ENCODE measurements at places on chromosomes 7 and 10.

DNA sequence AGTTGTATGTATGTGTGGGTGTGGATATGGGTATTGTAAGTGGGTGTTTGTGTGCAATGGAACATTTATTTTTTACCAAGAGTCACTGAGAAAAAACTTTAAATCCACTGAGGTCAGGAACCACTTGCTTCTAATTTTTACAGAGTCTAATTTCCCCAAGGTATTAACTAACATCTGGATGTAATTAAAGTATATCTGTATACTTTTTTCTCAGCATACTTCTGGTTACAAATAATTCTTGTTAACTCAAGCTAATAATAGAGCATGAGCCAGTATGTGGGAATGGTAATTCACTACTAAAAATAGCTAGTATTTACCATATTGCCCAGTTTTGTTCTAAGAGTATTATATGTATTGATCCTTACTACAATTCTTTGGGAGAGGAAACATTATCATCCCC is 24.6 kb upstream of the STEAP4 start:
- DNase-seq, result no peak

- no peak for DNase-seq
Observed at GRCh38 chr10:110163192-110163773, 44.1 kb upstream of the MXI1 start.

DNA sequence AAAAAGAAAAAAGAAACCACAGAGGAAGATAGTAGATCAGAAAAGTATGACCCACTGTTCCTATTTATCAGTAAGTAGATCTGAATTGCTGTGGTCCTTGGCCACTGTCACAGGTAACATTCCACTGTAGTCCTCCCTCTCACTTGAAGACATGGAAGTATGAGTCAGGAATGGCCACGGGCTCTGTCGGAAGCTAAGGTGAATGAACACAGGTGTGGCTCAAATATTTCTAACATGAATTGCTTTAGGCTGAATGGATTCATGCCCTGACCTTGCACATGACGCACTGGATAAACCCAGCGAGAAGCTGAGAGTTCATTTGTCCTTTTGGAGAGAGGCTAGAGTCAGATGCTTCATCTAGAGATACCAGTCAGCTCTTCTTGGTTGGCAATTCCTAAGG is 224.5 kb upstream of the SP8 start:
- no peak for DNase-seq

- no peak for DNase-seq
Observed at GRCh38 chr7:105920766-105921165, 42.3 kb upstream of the CDHR3 start.

- DNase-seq, result peak; percentile 89
Observed at GRCh38 chr10:122980209-122981065, at the start of gene PSTK. TSS of gene PSTK (plus strand) at chr10:122980401. CDS start at chr10:122980480, 79 bp downstream.
